ENCODE measurements at places on chromosomes 13 and 19. TPM values are rescaled to one million over a fixed set of nuclear protein-coding genes. Genes with fewer than 3 reads are reported as not detected.

Gene LRRC63
- 1.1 TPM for total RNA-seq

Gene ZNF575
- total RNA-seq = 3.7 TPM

Gene PNMA8C
- total RNA-seq = not detected

Gene MAMSTR
- 1.00 TPM for total RNA-seq

Gene PSG6
- total RNA-seq = not detected

Gene PLIN4
- total RNA-seq = not detected

Gene PPP1R15A
- total RNA-seq = 24.5 TPM

Gene ZNF112
- not detected for total RNA-seq

Gene TNFSF9
- 1.6 TPM for total RNA-seq

Gene PPM1N
- total RNA-seq = 1.5 TPM

Gene RDH8
- total RNA-seq = not detected

Gene VPS36
- 55.2 TPM for total RNA-seq

Gene KIR3DL2
- 0.73 TPM for total RNA-seq

Gene NBEA
- 0.39 TPM for total RNA-seq

Gene LHB
- total RNA-seq = not detected

Gene TARM1
- not detected for total RNA-seq

Gene ZNF780A
- total RNA-seq = 20.5 TPM

All from T-helper 2 cell treated with Interferon-gamma antibody and Interleukin-4, amounts not matched to agents 100 ng/mL and 5 ng/mL, for 36 hours (primary cell).